ENCODE measurements at places on chromosomes 11 and 22.

GRCh38 chr11:25159341-25159740, 662.5 kb downstream of the LUZP2 start:
- no peak for DNase-seq

- DNase-seq = no peak
Measured at GRCh38 chr11:128686021-128686741, 7.7 kb upstream of the FLI1 start.

GRCh38 chr11:57777969-57778317, 16.3 kb downstream of the CTNND1 start:
- DNase-seq = no peak

- DNase-seq = no peak
Measured at GRCh38 chr22:38970551-38970950, 11.6 kb upstream of the APOBEC3B start.

Data from stimulated activated CD4-positive, alpha-beta T cell treated with anti-CD3 and anti-CD28 coated beads, Interleukin-1b, Interleukin-23, amount 100 ng/mL, for 1 hour (primary cell).